Stimulated activated CD4-positive, alpha-beta T cell treated with anti-CD3 and anti-CD28 coated beads, Interleukin-1b, Interleukin-23, amount 100 ng/mL, for 48 hours (primary cell): ENCODE measurements at places on chromosomes 12 and 14.

DNA sequence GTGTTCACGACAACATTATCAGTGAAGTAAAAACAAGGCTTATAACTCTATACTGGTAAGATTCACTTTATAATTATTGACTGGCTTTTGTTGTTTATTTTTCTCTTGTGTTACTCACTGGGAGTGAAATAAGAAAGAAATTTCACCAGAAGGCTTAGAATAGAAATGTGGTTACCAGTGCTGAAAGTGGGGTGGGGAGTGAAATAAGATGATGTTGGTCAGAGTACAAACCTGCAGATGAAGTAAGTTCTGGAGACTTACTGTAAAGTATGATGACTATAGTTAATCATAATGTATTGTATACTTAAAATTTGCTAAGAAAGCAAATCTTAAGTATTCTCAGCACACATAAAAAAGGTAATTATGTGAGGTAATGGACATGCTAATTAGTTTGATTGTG is 198.4 kb downstream of the KLHL28 start:
- DNase-seq: no peak

GRCh38 chr12:85423947-85424346 is 143.9 kb downstream of the ALX1 start:
- DNase-seq: no peak

GRCh38 chr12:62301080-62301798 is 41.0 kb downstream of the USP15 start:
- no peak for DNase-seq

- no peak for DNase-seq
Measured at GRCh38 chr14:95656634-95657033, 29.6 kb upstream of the TCL1B start.

DNA sequence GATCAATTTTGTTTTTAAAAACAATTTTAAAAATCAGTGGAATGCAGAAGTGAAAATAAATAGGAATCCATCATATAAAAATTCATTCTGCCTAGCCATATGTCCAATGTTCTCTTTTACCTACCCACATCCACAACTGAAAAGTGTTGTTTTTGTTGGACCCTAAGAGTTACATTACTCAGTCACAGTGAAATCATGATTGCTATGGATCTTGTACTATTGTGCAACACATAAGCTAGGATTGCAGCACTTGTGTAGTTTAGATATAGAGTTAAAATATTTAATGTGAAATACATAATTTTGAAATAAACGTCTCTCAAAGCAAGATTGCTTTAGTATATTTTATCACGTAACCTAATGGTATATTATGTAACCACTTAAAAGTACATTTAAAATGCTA is 213.3 kb upstream of the CLEC14A start:
- no peak for DNase-seq
